Activated naive CD8-positive, alpha-beta T cell treated with anti-CD3 and anti-CD28 coated beads, Interleukin-2, amount 10 ng/mL, durations not matched to agents 7 days and 5 days (primary cell): ENCODE measurements at places on chromosomes 16 and 17. TPM values are rescaled to one million over a fixed set of nuclear protein-coding genes. Genes with fewer than 3 reads are reported as not detected.

HASPIN gene
- 21.4 TPM for total RNA-seq

BTBD17 gene
- not detected for total RNA-seq

EEF2KMT gene
- total RNA-seq: 11.4 TPM

CACNG1 gene
- total RNA-seq: not detected

RGS9 gene
- 3.5 TPM for total RNA-seq

CCL1 gene
- not detected for total RNA-seq

SNN gene
- 30.1 TPM for total RNA-seq

CSH1 gene
- total RNA-seq: not detected

BRIP1 gene
- total RNA-seq: 20.1 TPM

DNAAF8 gene
- not detected for total RNA-seq

SLC35G6 gene
- total RNA-seq: not detected

VAT1L gene
- not detected for total RNA-seq

WNK4 gene
- total RNA-seq: 0.78 TPM

OR3A3 gene
- total RNA-seq: not detected

HEATR9 gene
- 6.7 TPM for total RNA-seq

FSCN2 gene
- total RNA-seq: 1.7 TPM

CPHXL2 gene
- total RNA-seq: not detected

CHST5 gene
- not detected for total RNA-seq

CIBAR2 gene
- not detected for total RNA-seq

CCL11 gene
- total RNA-seq: not detected

GPR142 gene
- total RNA-seq: not detected

CCL16 gene
- total RNA-seq: not detected

HBA2 gene
- not detected for total RNA-seq
